ENCODE measurements at places on chromosomes 2 and 18.

DNA sequence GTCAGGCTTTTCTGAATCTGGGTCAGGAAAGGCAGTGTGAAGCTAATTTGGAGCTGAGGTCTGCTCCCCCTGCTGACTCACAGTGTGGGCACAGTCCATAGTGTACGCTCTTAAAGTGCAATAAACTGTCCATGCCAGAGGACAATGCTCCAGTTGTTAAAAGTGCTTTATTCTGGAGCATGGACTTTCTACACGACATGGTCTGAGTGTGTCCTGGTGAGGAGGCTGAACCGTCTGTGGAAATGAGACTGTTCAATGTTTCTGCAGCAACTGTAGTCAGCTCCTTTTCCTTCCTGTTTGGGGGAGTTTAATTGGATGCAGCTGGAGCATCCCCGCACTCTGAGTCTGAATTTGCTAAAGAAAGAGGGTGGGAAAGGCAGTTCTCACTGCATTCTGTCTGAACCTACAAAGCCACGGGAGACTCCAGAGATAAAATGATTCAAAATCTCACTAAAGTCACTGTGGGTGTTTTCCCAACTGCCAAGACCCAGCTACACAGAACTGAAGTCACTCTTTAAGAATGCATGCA lies 110.2 kb upstream of the TRIB2 start:
- DNase-seq = no peak

GRCh38 chr18:67410075-67411070 lies 106.1 kb downstream of the DSEL start:
- no peak for DNase-seq

DNA sequence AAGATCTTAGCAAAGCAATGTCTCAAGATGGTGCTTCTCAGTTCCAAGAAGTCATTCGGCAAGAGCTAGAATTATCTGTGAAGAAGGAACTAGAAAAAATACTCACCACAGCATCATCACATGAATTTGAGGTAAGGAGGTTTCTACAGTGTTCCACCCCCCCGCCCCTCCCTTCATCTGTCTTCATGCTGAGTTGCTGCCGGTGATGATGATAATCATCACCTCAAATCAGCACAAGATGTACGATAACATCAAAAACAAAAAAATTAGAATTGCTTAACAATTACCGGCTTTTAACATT lies 14.6 kb downstream of the UGP2 start:
- no peak for DNase-seq

DNA sequence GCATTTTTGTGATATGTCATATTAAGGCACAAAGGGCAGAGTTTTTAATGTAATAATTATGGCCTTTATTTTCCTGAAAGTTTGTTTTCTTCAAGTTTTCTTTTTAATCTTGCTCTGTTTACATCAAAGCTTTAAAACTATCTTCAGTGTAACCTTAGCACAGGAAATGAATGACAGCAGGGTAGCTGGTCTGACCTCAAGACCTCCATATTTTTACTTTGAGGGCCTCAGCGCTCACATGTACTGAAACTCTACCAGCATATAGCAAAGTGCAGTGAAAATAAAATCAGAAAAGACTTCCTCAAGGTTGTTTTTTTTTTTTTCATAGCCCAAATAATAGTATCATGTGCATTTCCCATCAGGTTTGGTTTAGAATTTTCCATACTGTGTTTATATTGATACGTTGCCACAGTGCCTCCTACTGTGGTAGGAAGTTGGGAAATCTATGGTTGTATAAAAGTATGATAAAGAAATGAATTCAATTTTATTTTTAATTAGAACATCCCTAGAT lies 163.4 kb downstream of the UBE2E3 start:
- DNase-seq = no peak

DNA sequence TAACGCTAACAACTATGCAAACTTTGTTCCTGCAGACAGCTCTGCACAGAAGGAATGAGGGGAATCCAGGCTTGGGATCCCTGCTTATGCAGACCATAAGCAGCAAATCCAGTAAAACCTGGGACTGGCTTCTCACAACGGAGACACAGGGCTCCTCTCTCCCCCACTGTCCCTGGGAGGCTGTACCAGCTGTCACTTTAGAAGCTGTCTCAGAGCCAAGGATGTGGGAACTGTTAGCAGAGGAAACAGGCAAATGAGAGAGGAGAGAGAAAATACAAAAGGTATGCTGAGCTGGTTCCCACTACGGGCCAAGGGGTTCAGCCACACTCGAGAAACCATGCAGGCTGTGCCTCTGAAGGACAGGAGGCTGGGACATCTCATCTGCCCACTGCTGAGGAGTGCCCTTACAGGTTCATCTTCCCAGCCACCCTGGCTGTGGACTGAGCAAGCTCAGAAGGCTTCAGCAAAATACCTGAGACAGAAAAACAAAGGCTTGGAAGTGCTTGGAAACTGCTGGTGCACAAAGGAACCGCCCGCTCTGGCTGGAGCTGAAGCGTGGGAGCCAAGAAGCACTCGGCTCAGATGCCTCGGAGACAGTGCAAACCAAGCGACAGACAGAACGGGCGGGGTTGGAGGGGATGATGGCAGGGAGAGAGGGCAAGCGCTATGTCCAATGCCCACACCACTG lies 72.5 kb downstream of the FAM210A start:
- DNase-seq = no peak

DNA sequence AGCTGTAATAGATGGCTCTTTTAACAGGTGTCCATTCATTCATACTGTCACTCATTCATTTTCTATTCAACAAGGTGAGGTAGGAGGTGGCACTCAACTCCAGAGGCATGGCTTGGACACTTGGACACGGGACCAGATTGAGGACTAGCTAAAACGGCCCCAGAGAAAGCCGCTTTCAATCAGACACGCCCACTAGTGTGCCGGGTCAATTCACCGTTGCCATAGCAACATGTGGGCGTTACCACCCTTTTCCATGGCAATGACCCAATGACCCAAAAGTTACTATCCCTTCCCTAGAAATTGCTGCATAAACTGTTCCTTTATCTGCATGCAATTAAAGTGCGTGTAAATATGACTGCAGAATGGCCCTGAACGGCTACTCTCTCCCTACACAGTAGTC lies 49.2 kb upstream of the LGALSL start:
- no peak for DNase-seq

DNA sequence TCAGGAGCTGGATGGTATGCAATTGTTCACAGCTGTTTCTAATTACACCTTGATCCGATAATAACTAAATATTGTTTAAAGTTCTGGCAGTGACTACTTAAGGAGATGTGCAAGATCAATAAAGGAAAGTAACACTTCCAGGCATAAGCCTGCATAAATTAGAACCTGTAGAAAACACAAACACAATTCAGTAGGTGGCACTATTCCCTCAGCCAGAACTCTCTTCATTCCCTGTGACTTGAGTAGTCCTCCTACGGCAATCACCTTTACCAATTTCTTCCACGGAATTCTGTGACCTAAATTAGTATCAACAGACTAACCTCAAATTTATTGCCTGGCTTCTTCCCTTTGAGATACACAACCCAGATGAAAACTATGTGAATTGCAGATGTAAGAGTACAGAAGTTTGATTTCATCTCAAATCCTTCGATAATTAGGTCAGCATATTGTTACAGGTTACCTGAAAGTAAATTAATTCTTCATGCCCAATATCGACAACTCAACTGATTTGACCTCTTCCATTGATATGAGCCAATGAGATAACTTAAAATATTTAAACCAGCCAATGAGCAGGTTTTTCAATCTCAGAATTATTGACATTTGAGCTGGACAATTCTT lies 137.8 kb downstream of the PID1 start:
- DNase-seq = peak; percentile 77

GRCh38 chr2:232338759-232339106 lies 39.8 kb upstream of the ALPP start:
- DNase-seq = no peak

DNA sequence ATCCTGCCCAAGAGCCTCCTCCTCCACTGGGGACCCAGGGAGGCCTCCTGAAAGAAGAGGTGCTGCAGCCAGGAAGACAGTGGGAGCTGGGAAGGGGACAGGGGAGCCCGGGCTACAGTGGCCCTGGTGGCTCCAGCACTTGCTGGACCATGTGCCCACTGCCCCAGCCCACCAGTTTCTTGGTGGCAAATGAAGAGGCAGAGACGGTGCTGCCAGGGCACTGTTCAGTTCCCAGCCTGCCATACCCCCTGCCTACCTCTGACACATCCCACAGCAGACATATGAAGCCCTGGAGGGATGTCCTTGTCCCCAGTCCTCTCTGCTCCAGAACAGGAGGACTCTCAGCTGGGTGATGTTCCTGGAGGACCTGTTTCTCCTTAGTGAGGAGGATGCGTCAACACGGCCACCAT lies 3.7 kb downstream of the RAMP1 start:
- no peak for DNase-seq

DNA sequence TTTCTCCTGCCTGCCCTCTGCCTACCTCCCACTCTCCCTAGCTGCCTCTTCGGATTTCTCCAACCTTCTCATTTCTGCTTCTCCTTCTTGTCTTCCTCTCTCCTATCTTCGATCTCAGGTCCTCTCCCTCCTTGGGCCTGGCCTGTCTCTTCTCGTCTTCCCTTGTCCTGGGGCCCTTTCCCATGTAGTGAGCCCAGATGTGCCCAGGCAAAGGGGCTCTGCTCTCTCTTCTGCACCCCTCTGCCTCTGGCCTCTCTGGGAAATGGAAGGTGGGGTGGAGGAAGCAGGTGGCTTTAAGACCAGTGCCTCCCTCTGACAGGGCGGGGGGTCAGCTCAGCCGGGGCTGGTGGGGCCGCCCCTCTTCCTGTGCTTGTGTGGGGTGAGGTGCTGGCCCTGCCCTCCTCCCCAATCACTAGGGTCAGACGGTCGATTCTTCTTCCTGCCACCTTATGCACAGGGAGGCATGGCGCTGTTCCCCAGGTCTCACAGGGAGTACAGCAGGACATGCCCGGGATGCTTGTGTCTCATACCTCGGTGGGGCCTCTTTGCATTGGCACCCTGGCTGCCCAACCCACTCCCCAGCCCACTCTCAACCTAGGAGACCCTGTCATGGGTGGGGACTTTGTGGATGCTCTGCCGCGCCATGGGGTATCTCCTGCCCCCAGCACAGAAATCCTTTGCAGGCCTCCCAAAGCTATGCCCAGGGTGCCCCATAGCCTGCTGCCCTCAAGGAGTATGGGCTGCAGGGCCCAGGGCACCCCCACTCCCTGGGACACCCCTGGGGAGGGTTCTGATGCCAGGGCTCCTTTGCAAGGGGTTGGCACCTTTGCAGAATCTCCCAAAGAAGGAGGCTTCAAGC lies 213.8 kb upstream of the HAAO start:
- no peak for DNase-seq
